ENCODE measurements at places on chromosomes 6 and 20.

GRCh38 chr20:57803508-57804005 lies 93.7 kb upstream of the PMEPA1 start:
- DNase-seq, result no peak

DNA sequence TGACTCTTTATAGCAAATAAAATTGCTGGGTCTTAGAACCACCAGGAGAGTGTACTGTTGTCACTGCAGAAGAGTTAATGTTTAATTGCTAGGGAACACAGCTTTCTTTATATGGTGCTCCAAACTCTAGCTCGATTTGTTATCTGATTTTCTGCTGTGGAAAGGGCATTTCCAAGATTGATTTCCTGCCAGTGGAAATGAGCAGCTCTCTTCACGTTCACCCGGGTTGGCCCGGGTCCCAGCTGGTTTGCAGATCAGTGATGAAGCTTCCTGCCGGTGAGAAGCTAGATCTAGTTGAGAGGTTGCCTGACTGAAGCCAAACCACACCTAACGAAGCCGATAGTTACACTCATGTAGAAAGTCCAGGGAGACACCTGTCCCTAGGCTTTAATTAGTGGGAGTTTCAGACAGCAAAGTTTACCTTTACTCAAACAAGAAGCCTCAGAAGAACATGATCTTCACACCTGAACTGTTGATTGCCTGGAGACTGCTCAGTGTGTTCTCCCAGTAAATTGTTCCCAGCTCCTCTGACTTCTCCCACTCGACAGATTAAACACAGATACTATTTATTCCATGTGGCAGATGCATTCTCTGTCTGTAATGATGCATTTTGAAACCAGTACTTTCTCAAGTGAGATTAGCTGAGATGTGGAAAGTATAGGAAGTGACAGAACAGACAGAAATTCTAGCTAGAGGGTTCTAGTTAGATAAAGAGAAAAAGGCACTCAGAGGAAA lies 27.8 kb downstream of the PAQR8 start:
- no peak for DNase-seq

GRCh38 chr20:1623501-1624205 lies 3.8 kb upstream of the SIRPB1 start:
- DNase-seq, result no peak

GRCh38 chr6:71446470-71446869 lies 157.9 kb downstream of the OGFRL1 start:
- no peak for DNase-seq

- DNase-seq, result no peak
Measured at GRCh38 chr6:42168650-42169049, 4.5 kb upstream of the GUCA1A start.

GRCh38 chr6:41209547-41210320 lies 8.8 kb upstream of the TREML2 start:
- no peak for DNase-seq

DNA sequence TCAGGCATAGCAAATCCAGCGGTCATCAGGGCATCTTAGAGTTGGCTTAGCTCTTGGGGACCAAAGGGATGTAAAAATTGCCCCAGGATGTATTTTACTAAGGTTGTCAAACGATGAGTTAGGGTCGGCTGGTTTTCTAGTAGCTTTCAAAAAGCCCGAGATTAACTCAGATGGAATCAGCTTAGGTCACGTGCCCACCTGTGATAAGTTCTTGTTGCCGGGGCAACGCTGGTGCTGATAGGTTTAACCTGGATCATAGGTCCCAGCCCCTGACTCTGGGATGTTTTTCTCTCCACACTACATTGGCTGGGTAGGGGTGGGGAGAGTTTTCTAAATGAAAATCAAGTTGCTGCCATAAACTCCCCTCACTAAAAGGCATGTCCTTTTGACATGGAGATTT lies 257.3 kb upstream of the SULF2 start:
- DNase-seq, result no peak

GRCh38 chr6:64233746-64234145 lies 598.1 kb downstream of the PHF3 start:
- no peak for DNase-seq

DNA sequence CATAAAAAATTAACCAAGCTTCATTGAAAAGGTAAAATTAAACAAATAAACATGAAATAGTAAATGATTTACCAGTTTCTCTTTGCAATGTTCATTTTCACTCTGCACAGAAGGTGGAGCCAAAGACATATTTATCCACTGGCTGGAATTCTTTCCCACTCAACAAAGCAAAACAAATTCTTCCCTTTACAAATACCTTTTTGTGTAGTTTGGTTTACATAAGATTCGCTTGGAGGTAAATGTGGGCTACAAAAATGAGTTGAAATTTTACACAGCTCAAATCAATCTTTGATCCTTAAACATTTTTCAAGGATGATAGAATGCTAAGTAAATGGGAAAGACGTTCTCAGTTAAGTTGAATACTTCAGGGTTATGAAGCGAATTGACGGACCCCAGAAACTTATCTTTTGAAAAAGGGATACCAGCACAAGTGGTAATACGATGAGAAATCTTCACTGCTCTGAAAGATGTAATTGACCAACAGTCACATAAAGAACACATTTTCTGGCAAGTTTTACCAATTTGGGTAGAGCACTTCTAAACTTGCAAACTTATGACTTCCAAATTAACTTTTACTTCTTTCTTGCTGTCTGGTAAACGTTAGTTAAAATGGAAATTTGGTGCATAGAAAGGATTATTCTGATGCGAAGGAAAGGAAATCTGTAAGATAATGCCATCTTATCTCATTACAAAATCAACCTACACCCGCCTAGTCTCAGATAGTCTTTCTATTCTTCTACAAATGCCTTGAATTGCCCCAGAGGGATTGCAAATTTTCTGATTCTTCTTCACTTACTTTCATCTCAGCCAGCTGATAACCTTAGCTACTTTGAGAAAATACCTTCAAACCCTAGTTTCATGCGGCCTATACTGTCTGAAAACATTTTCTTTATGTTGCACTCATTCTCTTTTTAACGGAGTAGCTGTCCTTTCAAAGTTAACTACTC lies 4.7 kb upstream of the GJA1 start:
- no peak for DNase-seq

DNA sequence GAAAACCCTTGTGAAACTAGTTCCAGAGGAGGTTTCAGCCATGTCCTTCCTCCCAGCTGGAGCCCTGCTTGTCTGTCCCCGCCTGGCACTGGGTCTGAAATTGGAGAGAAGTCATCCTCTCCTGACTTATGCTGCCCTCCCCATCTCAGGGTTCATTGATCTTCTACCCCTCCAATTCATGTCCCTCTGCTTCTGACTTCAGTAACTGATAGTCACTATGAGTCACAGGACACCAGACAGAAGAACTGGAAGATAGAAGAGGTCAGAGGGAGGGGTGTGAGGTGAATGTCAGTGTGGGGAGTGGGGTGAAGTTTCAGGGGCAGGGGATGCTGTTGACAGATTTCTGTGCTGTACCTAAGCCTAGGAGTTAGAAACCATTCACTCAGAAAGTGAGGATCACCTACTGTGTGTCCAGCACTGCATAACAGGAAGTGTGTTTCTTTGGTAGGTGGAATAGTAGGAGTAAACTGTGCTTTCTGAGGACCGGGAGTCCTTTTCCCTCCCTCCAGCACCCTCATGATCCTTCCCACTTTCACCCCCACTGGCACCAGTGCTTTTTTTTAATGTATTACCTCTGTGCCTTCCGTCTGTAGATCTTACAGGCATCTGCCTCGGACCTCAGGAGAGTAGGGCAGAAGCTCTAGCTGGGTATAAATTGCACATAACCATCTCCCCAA lies 627 bp upstream of the RPP21 start:
- no peak for DNase-seq

DNA sequence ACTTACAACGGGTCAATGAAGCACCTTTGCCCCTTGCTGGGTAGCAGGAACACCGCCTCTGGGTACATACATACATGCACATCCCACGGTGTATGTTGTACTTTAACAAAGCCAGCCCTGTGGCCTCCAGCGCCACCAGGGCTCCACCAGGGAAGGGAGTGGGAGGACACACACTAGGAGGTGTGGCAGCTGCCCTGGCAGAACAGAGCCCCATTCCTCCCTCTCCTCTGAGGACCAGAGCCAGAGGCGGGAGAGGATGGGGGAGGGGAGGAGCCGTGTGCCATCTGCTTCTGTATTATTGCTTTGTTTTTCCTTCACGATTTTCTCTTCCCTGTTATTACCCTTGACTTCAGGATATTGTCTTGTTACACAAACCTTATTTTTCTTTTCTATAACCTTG lies 105.8 kb upstream of the TRAF3IP2 start:
- DNase-seq, result no peak

DNA sequence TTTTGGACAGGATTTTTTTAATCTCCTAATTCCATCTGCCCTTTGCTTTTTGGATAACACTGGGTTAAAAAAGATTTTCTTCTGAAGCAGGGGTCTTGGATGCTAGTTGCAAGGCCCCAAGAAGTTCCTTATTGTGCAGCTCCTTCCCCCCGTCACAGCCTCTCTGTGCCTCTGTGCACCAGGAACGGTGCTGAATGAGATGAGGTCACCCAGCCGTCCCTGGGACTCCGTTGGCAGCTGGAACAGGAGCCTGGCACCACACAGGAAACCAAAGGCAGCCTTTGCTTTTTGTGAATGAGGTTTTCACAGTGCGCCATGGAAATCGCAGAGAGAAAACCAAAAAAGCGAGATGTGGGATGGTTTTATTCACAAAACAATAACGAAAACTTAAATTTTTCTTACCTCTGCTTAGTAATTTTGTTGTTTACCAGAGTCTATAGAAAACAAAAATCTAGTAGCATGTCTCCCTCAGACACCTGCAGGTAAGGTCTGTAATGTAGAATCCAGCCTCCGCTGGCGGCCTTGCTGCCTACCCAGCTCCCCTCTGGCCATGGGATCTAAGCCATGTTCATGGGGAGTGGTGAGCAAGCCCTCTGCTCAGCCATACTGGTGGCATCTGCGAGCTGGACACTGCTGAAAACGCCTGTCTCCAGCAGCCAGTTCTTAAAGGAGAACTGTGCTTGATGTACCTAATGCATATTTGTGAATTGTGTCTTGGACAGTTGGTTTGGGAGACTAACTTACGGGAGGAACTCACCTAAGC lies 40.4 kb upstream of the SYNJ2 start:
- no peak for DNase-seq

GRCh38 chr20:8875586-8875985 lies 193.3 kb upstream of the PLCB4 start:
- DNase-seq, result no peak

DNA sequence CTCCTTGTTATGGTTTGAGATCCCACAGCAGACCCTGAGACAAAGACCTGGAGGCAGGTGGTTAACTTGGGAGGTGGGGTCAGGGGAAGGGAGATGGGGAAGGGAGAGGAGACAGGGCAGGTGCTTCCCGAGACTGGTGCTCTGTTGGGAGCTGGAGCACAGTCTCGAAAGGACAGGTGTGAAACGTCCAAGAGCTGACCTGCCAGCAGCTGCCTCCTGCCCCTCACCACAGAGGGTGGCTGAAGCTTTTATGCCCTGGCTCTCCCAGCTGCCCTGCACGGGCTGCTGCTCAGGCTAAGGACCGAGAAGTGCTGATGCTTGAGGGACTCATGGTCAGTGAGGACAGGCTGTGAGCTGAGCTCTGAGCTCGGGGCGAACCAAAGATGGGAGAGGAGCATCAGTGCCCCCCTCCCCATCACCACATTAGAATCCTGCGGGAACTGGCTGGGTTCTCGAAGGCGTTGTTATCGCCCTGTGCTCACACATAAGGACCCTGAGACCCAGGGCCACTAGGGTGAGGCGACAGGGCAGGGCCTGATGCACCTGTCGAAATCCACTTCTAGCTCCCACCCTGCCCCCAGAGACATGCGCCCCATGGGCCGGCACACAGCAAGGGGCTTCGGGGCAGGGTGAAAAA lies 25.3 kb upstream of the CD93 start:
- DNase-seq, result no peak

DNA sequence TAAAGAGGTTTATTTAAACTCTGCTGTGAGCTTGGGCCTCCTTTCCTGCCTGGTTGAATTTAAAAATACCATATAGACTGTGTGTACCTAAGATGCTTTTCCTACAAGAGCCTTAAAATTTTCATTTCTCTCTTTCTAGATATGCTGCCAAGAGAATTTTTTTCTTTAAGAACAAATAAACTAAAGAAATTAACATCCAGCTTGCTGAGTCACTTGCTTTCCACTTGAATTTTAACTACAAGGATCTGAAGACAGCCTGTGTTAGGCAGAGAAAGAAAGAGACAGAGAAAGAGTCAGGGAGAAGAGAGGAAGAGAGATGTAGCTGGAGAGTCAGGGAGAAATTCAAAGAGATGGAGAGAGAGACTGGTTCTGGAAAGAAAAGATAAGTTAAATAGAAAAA lies 18.3 kb upstream of the SNAP25 start:
- DNase-seq, result no peak

- no peak for DNase-seq
Measured at GRCh38 chr6:87436435-87436834, 28.7 kb downstream of the CFAP206 start.

DNA sequence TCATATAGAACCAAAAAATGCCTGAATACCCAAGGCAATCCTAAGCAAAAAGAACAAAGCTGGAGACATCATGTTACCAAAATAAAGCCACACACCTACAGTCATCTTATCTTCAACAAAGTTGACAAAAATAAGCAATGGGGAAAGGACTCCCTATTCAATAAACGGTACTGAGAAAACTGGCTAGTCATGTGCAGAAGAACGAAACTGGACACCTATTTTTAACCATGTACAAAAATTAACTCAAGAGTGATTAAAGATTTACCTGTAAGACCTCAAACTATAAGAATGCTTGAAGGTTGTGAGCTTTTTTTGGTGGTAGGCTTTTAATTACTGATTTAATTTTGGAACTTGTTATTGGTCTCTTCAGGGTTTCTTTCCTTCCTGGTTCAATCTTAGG lies 236.0 kb upstream of the DEFB112 start:
- no peak for DNase-seq

GRCh38 chr20:8043687-8044282 lies 24.2 kb upstream of the TMX4 start:
- DNase-seq, result no peak

DNA sequence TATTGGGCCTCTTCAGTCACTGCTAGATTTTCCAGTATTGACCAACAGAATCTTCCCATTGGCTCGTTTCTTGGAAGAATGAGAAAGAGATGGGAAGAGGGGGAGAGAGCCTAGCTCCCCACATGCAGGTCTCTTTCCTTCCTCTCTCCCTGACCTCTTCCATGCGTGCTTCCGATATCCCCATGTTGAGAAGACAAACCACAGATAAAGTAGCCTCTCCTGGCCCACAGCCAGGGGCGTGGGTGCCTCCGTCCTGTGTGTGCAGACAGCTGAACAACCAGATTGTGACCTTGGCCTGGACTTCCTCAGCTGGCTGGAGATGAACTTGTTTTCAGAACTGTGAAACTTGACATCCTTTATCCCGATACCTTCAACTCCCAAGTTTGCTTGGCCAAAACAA lies 71.0 kb downstream of the EDN3 start:
- DNase-seq, result no peak

- no peak for DNase-seq
Measured at GRCh38 chr6:22045261-22045912, 251.4 kb downstream of the PRL start.

- no peak for DNase-seq
Measured at GRCh38 chr20:10682939-10683338, 9.1 kb upstream of the JAG1 start.
